ENCODE measurements at places on chromosomes 4 and X.

- no peak for DNase-seq
Measured at GRCh38 chr4:66750273-66750672, 795.0 kb downstream of the CENPC start.

DNA sequence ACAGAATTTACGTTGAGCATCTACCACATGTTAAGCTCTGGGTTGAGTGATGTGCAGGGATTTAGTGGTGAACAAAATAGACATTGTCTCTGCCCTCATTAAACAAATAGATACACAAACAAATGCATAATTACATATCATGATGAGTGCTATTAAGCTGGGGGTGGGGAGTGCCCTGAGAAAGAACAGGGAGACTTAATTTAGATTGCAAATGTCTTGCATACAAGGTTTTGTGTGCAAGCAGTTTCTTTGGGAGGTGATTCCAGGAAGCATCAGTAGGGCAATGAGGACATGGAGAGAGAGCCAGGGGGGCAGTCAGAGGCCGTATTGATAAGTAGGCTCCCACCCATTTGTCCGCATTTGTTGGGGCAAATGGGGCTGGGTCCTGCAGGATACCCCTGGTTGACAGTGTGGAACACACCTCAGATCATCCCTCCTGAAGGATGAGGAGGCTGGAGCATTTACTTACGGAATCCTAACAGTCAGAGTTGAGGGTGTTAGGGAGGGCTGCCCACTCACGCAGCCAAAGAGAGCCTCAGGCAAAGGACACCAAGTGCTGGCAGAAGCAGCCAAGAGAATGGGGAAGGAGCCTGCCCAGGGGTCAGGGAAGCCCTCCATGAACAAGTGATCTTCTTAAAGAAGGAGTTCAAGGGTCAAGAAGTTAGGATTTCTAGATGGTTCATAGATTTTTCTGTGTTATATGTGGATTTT, 245.9 kb downstream of the BCOR start:
- no peak for DNase-seq

DNA sequence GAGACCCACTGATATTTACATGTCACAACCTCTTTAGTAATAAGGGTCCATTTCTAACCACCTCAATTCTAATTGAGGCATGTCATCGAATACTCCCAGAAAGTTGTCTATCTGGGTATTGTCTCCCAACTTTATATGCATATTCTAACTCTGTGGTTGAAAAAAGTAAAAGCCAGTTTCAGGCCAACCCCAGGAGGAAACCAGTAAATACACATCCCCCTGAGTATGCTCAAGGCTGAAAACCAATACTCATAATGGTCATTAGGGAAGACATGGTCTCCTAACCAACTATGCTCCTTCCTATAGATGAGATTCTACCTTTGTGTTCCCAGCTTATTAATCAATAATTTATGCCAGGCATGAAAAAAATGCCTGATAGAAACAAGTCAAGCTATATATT, 96.6 kb downstream of the SH3KBP1 start:
- no peak for DNase-seq

GRCh38 chrX:4550018-4550417, 836.6 kb upstream of the PRKX start:
- peak; percentile 1 for DNase-seq

- DNase-seq, result no peak
Measured at GRCh38 chrX:144531877-144532276, 648.0 kb downstream of the UBE2NL start.
